ENCODE measurements at places on chromosomes 16 and 17.

- peak; percentile 18 for DNase-seq
These were observed 9.6 kb downstream of the LLGL2 start for GRCh38 chr17:75535119-75535537.

DNA sequence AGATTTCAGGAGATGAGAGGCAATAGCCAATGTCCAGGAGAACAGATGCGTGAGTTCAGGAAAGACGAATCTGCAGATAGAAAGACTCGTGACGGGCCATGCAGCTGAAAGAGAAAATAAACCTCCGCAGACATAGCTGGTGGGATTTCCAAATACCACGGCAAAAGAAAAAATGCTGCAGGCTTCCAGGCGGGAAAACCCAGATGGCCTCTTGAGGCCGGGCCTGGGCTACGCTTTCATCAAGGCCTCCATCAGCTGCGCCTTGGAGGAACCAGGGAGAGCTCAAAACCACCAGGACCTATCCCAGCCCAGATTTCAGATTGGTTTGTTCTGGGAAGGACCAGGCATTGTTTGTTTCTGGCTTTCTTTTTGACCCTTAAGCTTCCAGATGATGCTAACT lies 16.7 kb downstream of the CCDC40 start:
- no peak for DNase-seq

DNA sequence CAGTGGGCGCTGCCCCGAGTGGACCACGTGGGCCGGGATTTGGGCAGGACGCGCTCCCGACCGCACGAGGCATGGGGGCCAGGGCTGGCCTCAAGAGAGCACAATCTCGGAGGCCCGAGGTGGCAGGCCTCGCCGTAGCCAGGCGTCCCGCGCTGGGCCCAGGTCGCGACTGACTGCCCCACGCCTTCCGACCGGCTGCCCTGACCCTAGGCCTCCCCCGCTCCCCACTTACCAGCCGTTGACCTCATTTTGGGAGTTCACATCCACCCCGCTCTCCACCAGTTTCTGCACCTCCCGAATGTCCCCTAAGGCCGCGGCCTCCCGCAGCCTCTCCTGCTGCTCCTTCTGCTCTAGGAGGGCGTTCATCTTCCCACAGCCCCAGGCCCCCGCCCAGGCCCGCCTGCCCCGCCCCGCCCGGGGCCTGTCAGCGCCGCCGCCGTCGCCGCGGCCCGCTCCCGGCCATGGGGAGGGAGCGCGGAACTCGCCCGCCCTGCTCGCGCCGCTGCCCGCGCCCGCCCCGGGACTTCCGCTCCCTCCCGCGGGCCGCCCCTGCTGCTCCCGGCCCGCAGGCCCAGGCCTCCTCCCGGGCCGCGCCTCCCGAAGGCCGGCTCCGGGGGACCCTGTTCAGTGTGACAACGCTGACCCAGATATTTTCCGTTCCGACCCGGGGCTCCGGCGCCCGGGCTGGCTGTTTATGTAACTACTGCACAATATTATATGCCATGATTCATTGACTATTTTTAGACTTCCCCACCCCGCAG lies at the start of gene ANKRD40:
Gene ANKRD40, minus strand, starts transcription at position 626 of the 761 bp plus-strand sequence. Its CDS starts 260 bp downstream, at position 366.
- peak; percentile 90 for DNase-seq

- no peak for DNase-seq
These were observed 77.1 kb upstream of the HS3ST3A1 start for GRCh38 chr17:13678841-13679240.

DNA sequence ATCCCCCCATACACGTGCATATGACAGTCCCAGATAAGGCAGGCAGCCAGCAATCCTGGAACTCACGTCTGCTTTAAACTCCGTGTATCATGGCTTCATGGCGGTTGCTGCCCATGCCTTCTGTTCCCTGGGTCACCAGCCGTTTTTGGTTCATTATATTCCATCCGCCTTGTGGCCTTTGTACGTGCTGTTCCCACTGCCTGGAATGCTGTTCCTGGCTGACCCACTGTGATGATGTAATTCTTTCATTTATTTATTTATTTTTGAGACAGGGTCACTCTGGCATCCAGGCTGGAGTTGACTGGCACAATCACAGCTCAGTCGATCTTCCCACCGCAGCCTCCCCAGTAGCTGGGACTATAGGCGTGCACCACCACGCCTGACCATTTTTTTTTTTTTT lies 136.7 kb upstream of the GSE1 start:
- DNase-seq, result no peak

GRCh38 chr16:48162839-48163410 lies 7.1 kb upstream of the ABCC12 start:
- DNase-seq, result no peak
